ENCODE measurements at places on chromosomes 6 and 20.
A peak's percentile ranks its signal among the peaks of the same experiment; 100 is the strongest.

DNA sequence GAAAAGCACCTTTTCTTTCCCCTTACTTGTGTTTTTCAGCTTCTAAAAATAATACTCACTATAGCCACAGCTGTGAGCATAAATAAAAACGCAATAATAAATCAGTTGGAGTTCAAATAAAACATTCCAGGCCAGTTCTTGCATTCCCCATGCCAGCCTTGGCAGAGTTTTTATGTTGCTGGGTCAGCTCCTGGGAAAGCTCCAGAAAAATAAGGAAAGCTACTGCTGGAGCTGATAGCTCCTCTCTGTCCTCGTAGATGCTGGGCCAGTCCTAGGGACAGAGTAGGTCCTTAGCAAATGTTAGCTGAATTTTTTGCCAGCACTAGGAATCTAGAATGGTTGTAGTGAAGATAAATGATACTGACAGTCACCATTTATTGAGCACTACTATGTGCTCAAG is 389.0 kb upstream of the SYNCRIP start:
- no peak for DNase-seq

GRCh38 chr6:4023240-4023639 is 55.7 kb downstream of the FAM217A start:
- no peak for DNase-seq

DNA sequence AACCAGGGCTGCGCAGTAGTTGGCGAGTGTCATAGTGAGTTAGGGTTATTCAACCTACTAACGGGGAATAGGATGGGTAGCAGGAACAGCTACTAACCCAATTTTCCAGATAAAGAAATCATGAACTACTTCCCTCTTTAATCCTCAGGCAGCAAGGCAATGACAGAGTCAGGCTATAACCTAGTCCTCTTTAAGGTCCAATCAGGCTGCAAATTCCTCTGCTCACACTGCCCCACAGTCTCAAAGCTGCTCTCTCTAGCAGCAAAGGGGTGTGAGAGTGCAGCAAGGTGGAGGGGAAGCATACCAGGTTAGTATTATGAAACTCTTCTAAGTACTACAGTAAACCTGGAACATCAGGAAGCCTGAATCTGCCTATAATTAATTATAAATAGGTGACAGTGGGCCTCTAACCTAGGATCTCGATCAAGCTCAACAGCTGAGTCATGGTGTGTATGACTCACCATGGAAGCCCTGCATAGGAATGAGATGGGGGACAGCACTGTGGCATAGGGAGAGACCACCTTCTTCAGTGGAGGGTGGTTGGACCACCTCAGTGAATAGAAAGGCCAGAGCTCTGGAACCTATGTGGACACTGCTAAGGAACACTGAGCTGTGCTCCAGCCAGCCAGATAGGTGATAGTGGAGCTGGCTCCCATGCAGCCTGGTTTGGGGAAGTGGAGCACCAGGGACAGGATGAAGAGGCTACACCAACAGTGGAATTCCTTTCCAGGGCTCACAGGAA is 7.9 kb downstream of the PEX6 start:
- DNase-seq = no peak

- DNase-seq = no peak
These were observed 13.3 kb downstream of the GRM4 start for GRCh38 chr6:34132486-34133185.

DNA sequence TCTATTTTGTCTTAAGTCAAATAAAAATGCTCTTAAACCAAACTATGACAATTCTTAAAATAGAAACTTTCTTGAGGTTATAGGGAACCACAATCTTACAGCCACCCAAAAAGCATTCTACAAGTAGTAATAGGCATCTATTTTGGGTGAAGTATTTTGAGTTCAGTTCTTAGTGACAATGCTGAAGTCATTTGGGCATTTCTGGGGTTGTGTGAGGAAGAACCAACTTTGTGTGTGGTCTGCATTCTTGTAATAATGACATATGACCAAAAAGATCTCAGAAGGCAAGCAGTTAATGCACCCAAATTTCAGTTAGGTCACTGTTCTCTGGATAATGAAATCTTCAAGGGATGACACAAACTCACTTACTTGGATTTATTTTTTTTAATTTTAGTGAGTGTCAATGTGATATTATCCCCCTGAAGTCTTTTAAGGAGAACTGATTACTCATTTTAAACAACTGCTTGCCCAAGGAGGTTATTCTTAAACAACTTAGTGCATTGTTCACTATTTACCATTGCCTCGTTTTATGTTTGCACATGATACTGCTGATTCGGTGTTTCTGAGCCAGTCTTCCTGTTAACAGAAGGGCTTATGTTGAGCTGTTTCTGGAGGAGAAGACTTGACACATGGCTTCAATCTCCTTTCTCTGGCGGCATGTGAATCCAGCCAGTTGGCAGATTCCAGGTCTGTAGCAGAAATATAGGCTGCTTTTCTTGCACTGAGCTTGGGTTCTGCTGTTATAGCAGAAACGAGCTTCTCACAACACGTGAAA is 618.9 kb downstream of the BCKDHB start:
- no peak for DNase-seq

- no peak for DNase-seq
These were observed 37.8 kb downstream of the SLX4IP start for GRCh38 chr20:10472871-10473270.

GRCh38 chr6:41801380-41801779 is 13.9 kb downstream of the TOMM6 start:
- DNase-seq = no peak

DNA sequence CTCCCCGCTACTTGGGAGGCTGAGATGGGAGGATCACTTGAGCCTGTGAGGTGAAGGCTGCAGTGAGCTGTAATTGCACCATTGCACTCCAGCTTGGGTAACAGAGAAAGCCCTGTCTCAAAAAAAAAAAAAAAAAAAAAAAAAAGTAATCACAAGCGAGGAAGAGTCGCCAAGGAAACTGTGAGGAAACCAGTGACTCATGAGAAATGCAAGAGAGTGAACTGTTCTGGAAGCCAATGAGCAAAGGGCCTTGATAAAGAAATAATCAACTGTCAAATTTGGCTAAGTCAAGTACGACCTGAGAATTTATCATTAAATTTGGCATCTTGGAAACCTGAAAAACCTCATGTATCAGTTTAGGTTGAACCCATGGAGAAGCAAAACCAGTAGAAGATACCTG is 16.1 kb upstream of the LAMP5 start:
- no peak for DNase-seq

DNA sequence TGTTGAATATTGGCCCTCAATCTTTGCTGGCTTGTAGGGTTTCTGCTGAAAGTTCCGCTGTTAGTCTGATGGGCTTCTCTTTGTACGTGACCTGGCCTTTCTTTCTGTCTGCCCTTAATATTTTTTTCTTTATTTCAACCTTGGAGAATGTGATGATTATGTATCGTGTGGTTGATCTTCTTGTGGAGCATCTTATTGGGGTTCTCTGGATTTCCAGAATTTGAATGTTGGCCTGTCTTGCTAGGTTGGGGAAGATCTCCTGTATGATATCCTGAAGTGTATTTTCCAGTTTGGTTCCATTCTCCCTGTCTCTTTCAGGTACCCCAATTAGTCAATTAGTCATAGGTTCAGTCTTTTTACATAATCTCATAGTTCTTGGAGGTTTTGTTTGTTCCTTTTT is 22.6 kb upstream of the MOXD1 start:
- DNase-seq = no peak

DNA sequence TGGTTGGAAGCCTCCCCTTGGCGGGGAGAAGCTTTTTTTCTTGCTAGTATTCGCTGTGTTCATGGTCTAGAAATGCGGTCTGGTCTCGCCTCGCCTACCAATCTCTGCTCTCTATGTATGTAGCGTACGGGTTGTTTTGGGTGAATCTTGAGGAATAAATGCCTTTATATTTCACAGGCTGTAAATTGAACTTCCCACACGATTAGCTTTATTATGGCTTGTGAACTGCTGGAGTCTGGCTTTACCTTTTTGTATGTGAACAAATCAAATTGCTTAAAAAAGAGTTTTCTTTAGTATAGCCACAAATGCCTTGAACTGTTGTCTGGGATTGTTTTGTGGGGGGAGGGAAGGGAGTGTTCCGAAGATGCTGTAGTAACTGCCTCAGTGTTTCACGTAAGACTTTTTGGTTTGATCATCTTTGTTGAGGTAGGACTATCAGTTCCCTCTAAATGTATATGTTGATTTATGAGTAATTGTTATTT is 2.2 kb downstream of the INSM1 start:
- DNase-seq = no peak

GRCh38 chr20:568097-568652 is 24.6 kb upstream of the CSNK2A1 start:
- DNase-seq = no peak

DNA sequence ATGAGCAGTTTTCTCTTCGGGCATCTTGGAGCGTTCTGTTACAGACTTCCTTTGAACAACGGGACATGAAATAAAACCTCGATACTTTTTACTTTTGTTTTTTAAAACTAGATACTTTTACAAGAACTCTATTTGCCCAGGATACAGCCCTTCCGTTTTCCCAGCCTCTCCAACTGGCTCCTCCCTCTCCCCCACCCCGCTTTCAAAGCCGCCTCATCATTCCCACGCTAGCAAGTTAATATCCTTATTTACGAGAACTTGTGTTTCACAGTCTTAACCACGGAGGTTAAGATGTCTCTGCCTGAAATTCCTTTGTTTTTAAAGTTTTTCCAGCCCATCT is 241 bp upstream of the CFAP206 start:
- no peak for DNase-seq

GRCh38 chr20:25090492-25091429 is 8.8 kb upstream of the VSX1 start:
- peak; percentile 50 for DNase-seq

DNA sequence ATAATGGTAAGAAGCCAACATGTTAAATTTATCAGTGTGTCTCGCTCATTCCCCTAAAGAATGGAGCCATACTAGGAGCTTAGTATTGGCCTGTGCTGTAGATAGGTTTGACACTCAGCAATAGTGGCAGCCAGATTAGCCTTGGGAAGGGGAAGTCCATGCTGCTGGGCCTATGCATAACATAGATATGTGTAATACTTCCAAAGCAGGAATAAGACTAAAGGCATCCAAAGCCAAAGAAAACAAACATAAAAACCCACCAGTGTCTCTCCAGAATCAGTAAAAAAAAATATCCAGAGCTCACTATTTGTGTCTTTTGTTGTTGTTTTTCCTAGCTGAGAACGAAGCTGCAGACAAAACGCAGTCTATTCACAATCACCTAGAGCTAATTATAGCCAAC is 104.2 kb upstream of the STXBP5 start:
- DNase-seq = no peak

DNA sequence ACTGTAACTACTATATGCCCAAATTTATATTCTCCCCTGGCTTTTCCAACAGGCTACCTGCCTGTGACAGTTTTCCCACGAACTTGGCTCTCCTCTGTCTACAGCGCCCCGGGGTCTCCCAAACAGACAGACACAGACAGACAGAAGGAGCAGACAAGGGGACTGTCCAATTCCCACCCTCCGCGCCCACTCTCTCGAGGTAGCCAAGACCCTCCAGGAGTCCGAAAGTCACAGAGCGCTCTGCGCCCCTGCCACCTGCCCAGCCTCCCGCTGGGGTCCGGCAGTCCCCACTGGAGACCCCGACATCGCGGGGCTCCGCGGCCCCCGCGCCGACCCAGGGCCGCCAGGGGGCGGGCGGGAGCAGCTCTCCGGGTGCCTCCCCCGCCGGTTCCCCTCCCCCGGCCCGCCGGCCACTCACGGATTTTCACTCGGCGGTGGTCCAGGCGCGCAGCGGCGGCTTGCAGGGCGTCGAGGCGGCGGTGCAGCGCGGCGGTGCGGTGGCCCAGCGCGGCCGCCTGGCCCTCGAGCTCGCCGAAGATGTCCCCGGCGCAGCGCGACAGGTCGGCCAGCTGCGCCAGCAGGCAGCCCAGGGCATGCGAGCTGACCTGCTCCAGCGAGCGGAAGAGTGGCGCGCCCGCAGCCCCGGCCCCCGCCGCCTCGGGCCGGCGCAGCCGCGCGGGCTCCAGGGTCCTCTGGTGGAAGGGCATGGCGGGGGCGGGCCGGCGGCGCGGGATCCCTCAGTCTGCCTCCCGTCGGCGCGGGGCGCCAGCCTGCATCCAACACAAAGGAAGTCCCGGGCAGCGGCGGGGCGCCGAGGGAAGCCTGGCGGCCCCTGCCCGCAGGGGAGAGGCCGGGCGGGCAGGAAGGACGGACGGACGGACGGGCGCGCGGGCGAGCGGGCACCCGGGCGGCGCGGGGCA is 81.3 kb upstream of the CCDC28A start:
- DNase-seq = peak; percentile 40

- no peak for DNase-seq
These were observed 21.8 kb downstream of the HLA-DRA start for GRCh38 chr6:32461493-32461892.

GRCh38 chr6:169622618-169623017 is 79.2 kb downstream of the WDR27 start:
- no peak for DNase-seq

- no peak for DNase-seq
These were observed 108.0 kb downstream of the SYNDIG1 start for GRCh38 chr20:24577271-24577909.

DNA sequence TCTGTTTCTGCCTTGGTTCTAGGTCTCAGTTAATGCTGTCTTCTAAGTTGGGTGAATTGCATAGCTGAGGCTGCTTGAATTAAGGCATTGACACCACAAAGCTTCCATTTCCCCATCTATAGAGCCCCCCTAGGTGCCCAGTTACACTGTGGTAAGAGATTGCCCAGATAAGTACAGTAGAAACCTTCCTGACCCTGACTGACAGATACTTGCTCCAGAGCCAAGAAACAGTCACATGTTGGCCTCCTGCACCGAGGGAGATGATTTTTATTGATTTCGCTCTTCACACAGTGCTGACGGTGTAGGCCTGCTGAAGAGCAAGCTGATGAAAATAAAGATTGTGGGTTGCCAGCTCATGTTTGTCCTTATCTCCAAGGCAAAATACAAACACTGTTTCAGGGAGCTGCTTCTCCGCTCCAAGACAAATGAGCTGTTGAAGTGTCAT is 67.9 kb downstream of the TRMT11 start:
- no peak for DNase-seq

DNA sequence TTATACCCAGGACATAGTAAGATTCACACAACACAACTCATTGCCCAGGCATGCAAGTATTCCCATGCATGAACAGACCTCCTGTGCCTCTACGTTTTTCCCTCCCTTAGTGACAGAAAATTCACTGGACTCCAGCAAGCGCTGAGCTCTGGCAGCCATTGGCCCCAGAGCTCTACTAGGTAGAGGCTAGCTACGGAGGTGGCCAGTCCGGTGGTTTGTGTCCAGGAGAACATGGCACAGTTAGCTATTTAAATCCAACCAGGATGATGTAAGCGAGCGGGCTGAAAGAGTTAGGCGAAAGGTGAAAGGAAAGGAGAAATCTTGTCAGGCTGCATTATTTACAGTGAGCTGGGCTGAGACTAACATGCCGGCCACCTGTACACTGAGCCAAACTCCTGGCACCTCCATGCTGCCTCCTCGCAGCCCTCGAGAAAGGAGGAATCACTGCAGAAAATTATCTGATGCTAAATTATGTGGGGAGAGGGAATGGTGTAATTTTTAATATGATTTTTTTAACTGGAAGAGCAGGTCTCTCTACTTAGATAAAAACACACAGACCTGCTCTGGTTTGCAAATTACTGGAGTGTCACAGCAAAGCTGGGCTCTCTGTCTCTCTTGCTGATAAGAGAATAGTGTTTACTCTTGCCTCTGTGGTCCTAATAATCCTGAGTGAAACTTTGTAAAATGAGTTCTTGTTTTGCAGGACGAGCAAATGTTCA is 50.1 kb upstream of the ARMC2 start:
- no peak for DNase-seq
